ENCODE measurements at places on chromosomes 4 and X.

DNA sequence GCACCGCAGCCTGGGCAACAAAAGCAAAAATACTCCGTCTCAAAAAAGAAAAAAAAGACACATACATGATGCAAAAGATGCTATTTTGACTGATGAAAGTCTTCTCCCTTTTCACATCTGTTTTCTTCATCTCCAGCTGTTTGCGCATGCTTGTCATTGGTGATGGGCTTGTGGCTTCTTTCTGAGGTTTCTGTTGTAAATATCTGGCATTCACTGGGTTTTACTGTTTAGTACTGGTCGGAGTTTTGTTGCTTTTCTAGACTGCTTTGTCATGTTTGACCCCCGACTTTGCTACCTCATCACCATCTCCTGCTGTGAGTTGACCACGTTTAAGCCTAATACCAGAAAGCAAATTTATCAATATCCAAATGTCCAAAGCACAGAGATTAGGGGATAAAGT lies 34.4 kb downstream of the PTCHD1 start:
- DNase-seq = no peak

GRCh38 chrX:30196322-30196721 lies 19.0 kb upstream of the MAGEB2 start:
- no peak for DNase-seq

DNA sequence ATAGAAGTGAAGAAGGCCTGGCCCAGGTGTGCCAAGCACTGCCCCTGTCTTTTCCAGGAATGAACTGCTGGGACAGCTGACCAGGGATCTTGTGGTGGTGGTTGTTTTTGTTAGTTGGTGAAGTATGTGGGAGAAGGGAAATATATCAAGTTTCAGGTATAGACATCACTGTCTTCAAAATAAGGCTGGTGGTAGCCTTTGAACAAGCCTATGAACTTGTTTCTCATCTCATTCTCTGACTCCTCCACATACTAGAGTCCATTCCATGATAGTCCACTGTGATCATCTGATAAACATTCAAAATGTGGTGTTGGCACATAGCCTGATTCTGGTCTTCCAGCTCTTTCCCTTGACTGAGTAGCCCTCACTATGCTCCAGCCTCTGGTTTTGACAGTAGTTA lies 303.7 kb downstream of the CAMK2D start:
- no peak for DNase-seq

- no peak for DNase-seq
Measured at GRCh38 chrX:74551934-74552333, 62.5 kb downstream of the RLIM start.

DNA sequence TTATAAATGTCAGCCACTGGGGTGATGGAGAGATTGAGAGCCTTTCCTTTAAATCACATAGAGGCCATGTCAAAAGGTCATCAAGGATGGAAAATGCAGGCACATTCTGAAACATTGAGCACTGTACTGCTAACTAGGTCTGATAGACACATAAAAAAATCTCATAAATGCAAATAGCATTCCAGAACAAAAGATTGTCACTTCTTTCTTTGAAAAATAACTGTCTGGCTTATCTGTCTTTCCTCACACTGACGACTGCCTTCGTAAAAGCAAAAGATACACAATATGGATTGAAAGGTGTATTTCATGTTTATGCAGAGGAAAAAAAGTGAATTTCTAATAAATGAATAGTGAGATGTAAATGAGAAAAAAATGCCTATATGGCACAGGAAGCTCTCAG lies 59.9 kb downstream of the PABPC4L start:
- no peak for DNase-seq

Measured in activated T-cell treated with anti-CD3 and anti-CD28 coated beads, Interleukin-2, amount 50 U/mL, for 48 hours (primary cell).